ENCODE measurements at places on chromosomes 12 and 14.

DNA sequence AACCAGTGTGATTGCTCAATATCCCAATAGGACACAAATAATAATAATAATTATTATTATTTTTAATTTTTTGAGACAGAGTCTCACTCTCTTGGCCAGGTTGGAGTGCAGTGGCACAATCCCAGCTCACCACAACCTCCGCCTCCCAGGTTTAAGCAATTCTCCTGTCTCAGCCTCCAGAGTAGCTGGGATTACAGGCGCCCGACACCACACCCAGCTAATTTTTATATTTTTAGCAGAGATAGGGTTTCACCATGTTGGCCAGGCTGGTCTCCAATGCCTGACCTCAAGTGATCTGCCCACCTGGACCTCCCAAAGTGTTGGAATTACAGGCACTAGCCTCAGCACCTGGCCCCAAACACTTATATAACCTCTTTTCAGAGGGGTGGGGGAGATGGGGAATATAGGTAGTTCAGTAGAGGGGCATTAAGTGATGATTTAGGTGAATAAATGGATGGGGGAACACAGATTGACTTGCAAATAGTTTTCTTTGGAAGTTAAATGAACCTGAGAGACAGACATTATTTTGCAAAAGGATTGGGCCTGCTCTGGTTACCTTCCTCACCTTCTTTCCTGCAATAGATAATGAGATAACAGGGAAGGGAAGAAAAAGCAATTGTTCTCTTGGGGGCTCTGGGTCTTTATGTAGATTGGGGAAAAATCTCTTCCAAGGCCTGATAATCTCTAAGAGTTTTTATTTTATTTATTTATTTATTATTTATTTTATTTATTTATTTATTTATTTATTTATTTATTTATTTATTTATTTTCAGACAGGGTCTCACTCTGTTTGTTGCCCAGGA lies 57.7 kb downstream of the RESF1 start:
- DNase-seq = no peak

- no peak for DNase-seq
These were observed 74.6 kb downstream of the GXYLT1 start for GRCh38 chr12:42070036-42070435.

GRCh38 chr12:68317047-68317667 lies 15.0 kb downstream of the MDM1 start:
- DNase-seq = peak; percentile 20

DNA sequence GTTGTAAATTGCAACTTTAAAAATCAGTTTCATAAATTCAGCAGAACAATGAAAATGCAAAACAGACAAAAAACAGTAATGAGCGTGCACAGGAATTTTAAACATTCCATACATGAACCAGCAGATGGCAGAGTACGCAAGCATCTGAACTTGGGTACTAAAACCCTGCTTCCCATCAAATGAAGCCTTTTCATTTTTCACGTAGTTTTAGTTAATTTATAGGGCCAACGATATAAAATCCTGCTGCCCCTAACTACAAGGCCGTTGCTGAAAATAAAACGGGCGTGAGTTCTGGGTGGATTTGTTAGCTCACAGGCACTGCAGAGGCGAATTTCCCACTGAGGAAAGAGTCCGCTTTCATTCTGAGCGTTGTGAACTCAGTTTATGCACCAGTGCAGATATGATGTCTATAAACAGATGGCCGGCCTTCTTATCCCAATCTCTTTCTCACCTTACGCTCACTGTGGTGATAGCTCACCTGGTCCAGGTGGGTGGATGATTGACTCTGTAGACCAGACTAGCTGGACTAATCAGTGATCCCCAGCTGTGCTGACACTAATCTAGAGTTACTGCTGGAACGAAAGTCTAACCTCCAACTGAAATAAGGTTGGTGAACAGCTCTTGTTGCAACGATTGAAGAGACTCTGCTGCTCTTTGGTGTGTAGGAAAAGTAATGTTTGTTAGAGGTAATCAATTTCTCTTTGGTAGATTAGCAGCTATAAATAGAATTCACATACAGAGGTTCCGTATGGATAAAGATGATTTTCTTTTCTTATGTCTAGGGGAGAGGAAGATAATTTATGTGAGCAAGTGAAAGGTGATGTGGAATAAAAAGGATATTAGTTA lies 89.2 kb downstream of the PDZRN4 start:
- DNase-seq = peak; percentile 42

GRCh38 chr14:76080025-76080424 lies 71.7 kb upstream of the GPATCH2L start:
- DNase-seq = no peak

GRCh38 chr14:95544588-95544987 lies 9.7 kb downstream of the GLRX5 start:
- DNase-seq = no peak

GRCh38 chr14:88129306-88130056 lies 124.5 kb downstream of the GPR65 start:
- DNase-seq = no peak

DNA sequence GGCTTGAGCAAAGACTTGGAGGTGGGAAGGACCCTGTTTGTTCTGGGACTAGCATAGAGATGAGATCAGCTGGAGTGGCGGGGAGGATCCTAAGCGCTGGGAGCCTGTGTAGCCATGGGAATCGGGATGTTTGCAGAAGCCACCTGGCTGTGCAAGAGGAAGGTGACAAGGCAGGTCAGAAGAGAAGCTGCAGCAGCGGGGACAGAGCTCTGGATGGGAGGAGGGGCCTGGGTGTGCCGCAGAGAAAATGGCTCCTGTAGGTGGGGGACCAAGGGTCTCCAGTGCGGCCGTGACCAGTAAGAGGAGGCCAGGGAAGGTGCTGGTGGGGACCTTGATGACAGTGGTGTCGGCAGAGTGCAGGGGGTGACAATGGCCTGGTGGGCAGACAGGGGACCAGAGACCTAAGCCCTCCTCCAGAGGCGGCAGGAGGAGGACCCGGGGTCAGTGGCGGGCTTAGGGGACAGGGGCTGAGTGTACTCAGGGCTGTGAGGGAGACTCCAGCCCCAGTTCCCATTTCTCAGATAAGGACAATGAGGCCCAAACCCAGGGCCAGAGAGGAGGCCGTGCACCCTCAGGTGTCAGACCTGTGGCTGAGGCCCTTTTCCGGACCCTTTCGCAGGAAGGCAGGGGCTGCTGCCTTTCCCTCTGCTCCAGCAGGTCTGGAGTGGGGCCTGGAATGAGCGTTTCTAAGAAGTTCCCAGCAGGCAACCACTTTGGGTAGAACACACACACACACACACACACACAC lies 206.6 kb upstream of the RTL1 start:
- DNase-seq = peak; percentile 17

GRCh38 chr14:30064454-30064853 lies 136.8 kb upstream of the PRKD1 start:
- no peak for DNase-seq

GRCh38 chr12:15910468-15910863 lies 666 bp upstream of the DERA start:
- DNase-seq = no peak

GRCh38 chr12:77429426-77429825 lies 364.1 kb upstream of the E2F7 start:
- DNase-seq = no peak

DNA sequence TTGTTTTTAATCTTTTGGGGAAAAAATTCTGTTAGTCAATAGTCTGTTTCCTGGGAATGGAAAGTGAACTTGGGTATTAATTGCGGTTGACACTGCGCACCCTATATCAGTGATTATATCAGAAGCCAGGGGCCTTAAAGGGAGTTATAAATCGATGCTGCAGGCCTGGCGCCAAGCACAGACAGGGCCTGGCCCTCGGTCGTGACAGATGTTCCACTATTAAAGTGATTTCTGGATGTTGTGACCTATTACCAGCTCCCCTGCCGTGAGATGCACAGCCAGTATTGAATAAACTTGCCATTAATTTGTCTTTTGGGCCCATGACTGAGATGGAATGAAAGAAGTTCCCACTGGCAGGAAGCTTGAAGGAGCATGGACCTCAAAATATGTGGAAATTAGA lies 45.1 kb upstream of the KITLG start:
- DNase-seq = no peak

GRCh38 chr12:238116-238515 lies 24.2 kb upstream of the SLC6A12 start:
- DNase-seq = no peak

DNA sequence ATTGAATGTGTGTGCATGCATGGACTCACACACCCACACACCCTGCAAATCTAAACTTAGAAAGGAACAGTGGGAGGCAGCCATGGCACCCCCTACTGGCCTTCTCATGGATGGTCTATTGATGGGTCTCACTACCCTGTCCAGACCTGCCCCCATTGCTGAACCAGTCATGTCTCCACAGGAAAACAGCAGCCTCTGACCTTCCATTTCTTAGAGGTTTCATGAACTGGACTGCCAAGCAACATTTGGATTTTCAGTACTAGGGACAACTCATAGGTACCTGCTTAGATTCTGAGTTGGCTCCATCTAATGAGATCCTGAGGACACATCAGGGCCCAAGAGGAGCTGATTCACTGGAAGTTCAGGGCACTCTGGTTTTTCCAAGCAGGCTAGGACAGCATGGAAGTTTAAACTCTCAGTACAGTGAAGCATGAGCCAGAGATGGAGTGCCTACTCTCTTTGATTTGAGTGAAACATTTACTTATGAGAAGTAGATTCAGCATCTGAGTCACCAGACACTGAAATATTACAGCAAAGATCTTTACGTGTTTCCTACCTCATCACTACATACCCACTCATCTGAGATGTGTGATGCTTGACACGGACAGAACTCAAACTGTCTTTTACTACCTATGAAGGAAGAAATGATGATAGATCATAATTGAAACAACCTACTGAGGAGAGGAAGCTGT lies 98.9 kb upstream of the PLEKHG7 start:
- DNase-seq = no peak

DNA sequence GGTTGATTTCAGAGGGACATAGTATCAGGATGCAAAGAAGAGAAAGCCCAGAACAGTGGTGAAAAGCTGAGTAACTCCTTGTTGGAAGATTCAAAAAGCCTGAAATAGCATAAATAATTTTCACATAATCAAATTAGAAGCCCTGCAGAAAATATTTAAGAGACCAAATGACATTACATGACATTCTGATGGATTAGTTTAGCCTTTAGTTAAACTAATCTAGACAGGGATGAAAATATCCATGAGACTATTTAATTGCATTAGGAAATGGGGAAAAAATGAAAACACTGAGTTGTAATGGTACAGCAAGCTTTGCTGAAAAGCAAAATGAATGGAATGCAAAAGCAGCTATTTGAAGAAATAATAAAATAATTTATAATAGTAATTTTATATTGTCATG lies 91.8 kb downstream of the KIF21A start:
- no peak for DNase-seq

- DNase-seq = no peak
These were observed 45.0 kb upstream of the OR6J1 start for GRCh38 chr14:22689199-22689598.

GRCh38 chr12:127455347-127456265 lies 811.4 kb upstream of the TMEM132C start:
- no peak for DNase-seq

DNA sequence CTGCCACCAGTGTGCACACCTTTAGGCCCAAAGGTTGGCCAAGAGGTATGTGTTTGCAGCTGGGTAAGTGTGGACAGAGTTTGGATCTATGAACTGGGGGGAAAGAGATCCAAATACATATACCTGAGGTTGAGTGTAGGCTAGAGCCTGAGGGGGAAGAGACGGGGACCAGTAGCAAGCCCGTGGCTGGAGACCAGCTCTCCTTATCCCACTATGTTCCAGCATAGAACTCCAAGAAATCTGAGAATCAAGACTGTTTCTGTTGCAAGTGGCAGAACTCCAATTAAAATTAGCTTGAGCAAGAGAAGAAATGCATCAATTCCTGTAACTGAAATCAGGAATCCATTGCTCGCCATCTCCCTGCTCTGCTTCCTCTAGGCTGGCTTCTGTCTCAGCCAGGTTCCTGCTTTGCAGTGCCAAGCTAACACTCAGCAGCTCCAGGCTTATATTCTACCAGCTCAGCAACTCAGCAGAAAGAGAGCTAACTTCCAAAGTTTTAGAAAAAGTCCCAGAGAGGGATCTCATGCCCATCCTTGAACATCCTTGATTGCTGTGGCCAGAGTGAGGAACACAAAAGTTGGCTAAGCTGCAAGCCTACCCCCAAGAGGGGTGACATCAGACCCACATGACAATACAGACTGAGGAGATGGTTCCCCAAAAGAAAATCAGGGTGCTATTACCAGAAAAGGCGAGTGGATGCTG lies 1.5 kb upstream of the PCK2 start:
- no peak for DNase-seq

DNA sequence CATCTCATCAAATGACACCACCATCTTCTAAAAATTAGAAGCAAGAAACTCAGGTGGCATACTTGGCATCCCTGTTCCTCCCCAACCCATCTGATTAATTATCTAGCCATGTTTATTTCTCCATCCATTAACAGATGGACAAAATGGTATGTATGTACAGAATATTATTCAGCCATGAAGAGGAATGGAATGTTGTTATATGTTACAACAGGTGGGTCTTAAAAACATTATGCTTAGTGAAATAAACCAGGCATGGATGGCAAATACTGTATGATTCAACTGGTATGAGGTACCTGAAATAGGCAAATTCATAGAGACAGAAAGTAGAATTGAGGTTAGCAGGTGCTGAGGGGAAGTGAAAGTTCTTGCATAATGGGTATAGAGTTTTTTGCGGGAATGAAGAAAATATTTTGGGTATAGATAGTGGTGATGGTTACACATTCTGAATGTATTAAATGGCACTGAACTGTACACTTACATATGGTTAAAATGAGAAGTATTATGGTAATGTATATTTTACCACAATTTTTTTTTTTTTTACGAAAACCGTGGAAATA lies 17.5 kb downstream of the YY1 start:
- DNase-seq = no peak

DNA sequence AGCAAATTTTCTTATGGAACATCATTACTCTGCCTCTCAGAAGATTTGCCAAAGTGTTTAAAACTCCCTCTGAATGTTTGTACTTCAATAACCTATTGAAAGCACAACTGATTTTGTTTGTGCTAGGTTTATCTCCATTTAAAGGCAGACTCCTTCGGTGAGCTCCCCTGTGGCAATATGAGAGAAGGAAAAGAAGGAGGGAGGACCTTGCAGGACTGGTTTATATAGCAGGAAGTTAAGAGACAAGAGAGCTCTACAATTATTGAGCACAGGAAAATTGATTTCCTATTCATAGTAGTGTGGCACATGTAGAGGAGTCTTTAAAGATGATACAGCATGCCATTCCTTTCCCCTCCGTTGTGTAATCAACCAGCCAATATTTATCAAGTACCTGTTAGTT lies 75.5 kb downstream of the PDE3A start:
- DNase-seq = no peak

DNA sequence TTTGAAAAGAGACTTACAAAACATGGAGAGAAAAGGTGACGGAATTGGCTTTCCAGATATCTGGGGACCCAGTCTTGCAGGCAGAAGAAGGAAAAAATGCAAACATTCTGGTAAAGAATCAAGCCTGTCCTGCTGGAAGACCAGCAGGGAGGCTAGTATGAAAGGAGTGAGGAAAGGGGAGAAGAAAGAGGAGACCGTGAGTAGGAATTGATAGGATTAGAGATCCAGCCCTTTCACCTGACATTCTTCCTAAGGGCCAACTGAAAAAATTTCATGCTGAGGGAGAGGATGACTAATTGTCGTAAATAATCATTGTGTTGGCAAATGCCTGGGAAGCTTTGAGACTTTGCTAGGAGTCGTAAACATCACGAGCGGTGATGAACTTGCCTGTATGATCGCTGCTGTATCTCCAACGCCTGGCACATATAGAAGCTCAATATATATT lies 12.1 kb downstream of the BHLHE41 start:
- DNase-seq = no peak

- no peak for DNase-seq
These were observed 13.5 kb downstream of the HSD17B6 start for GRCh38 chr12:56776654-56777053.

GRCh38 chr12:4050340-4050739 lies 177.1 kb upstream of the PARP11 start:
- no peak for DNase-seq

- DNase-seq = no peak
These were observed 58.6 kb downstream of the KCNA5 start for GRCh38 chr12:5102261-5102789.

Measured in NCI-H1092 treated with DMSO at 0.1 percent for 48 hours (cell line).